HT1080 (cell line): ENCODE measurements at places on chromosomes 5 and 9. TPM values are rescaled to one million over a fixed set of nuclear protein-coding genes. Genes with fewer than 3 reads are reported as not detected.

DNA sequence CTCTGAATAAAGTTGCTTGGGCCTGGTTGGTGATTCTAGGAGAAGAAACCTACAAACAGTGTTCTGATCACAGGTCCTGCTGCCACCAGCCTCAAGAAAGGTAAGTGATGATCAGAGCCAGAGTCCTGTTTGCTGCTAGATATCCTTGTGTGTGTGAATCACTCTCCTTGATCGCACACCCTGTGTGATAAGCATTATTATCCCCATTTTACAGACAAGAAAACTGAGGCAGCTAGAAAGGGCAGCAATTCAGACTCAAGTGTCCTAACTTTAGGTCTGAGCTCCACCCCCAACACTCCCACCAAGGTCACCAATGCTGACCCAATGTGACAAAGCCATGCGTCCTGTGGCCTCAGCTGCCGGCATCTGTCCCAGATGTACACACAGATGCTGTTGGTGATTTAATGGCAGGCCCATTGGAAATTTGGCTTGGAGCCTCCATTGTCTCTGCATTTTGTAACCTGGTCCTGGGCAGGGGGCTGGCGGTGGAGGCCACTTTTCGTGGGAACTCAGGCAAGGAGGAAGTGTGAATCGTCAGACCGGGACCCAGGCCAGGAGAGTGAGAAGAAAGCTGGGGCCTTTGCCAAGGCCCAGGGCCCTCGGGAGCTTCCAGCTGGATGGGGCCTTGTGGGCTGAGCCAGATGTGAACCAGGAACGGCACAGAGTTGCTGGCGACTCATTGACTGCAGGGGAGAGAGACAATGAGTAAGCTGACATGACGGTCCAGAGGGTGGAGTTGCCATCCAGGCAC, 29.8 kb upstream of the GGTA1 start:
- peak; percentile 96 for DNase-seq

GRCh38 chr5:116297296-116297814, 212.5 kb downstream of the COMMD10 start:
- no peak for DNase-seq

DNA sequence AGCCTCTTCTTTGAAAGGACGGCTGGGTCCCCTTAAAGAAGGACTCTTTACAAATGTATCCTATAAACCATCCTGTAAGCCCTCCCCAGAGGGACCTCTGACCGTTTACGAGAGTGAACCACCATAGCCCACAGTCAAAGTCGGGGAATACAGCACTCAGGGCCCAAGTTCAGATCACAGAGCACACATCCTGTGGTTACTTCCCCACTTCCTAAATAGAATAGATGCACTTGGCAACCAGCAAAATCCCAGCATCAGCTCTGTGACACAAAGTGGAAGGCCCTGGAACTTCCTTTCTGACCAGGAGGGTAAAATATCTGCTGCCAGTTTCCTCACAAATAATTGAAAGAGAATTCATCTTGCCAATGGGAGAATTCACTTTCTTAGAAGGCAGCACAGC, 6.9 kb upstream of the IGFBPL1 start:
- no peak for DNase-seq

DNA sequence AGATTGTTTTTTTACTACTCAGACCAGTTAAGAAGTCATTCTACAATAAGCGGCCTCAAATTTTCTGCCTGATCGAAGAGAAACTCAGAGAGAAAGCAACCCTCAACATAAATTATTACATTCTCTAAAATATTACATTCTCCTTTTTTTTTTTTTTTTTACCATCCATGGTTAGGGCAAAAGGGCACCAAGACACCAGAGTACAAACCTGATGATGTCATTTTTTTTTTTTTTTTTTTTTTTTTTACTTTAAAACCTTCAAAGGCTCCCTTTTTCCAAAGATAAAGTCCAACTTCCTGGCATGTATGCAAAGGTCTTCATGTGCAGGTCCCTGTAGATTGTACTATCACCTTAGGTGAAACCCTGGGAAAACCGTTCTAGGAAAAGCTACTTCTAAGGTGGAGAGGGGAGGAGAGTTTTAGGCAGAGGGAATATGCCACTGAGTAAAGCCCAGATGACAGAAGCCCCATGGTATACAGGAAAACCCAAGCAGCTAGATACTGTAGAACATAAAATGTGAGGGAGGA, 104.4 kb downstream of the SSBP2 start:
- DNase-seq = no peak

Gene SCGB3A1
- total RNA-seq = not detected in 2 replicates

Gene CDHR2
- total RNA-seq = not detected in 2 replicates

GRCh38 chr5:150574818-150575547, 65.5 kb upstream of the SYNPO start:
- no peak for DNase-seq

- DNase-seq = no peak
Observed at GRCh38 chr9:128704356-128704670, 2.0 kb downstream of the PKN3 start.

DNA sequence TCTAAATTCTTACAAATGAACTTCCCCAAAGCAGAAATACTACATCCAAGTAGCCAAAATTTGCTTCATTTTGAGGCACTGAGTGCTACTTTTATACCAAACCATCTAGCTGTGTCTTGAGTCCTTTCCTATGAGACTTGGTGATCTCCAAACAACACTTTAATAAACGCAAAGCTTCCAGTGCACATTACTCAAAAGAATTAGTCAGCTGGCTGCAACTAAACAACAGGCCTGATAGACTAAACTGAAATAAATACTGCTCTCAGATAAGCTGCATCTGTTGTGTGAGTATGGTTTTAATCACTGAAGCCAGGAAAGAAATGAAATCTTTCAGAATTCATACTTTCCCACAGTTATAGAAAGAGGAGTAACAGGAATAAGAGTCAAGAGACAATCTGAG, 80.3 kb downstream of the VCAN start:
- no peak for DNase-seq

Gene FOXD4L3
- total RNA-seq = not detected in 2 replicates

Gene DBN1
- 108 and 118 TPM in 2 replicates for total RNA-seq

GRCh38 chr9:76289042-76289441, 105.2 kb downstream of the RFK start:
- no peak for DNase-seq

GRCh38 chr9:2568689-2569088, 52.9 kb upstream of the VLDLR start:
- no peak for DNase-seq

- no peak for DNase-seq
Observed at GRCh38 chr9:38423973-38424843, at the start of gene IGFBPL1. TSS of gene IGFBPL1 (minus strand) at chr9:38424454. CDS start at chr9:38424424, 30 bp downstream.

DNA sequence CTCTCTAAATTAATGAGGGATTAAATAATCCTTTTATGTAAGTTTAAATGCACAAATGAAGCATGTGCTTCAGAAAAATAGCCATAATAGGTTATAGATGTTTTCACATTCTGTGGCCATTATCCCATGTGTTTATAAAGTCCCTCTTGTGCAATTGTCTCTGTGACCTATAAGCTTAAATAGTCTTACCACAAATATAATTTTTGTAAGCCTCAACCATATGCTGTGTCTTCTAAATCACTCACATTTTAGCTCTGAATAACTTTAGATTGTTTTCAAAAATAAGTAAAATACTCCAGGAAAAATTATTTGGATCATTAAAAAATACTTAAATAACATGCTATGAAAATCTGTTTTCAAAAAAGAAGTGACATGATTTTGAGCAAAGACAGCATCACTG, 1894.7 kb downstream of the MAT2B start:
- no peak for DNase-seq

DNA sequence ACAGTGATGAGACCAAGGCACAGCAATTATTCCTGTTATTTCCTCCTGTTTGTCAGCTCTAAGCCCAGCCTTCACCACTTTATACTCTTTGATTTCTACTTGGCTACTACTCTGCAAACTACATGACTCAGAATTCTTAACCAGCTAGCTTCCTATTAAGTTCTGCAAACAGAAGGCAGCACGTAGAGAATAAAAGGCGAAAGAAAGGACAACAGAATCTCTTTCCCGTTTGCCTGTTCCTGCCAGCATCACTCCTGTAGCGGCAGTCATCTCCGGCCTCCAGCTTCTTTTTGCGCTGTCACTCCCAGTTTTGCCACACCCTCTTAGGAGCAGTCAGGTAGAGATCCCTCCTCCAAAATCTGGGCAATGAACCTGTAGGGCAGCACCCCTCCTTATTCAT, 29.9 kb downstream of the DPYSL3 start:
- peak; percentile 52 for DNase-seq

- DNase-seq = no peak
Observed at GRCh38 chr5:67262206-67262605, 65.6 kb upstream of the CD180 start.

- DNase-seq = peak; percentile 38
Observed at GRCh38 chr9:36798350-36799065, 225.8 kb downstream of the MELK start.

Gene DND1
- total RNA-seq = 1.8 and 2.8 TPM in 2 replicates

DNA sequence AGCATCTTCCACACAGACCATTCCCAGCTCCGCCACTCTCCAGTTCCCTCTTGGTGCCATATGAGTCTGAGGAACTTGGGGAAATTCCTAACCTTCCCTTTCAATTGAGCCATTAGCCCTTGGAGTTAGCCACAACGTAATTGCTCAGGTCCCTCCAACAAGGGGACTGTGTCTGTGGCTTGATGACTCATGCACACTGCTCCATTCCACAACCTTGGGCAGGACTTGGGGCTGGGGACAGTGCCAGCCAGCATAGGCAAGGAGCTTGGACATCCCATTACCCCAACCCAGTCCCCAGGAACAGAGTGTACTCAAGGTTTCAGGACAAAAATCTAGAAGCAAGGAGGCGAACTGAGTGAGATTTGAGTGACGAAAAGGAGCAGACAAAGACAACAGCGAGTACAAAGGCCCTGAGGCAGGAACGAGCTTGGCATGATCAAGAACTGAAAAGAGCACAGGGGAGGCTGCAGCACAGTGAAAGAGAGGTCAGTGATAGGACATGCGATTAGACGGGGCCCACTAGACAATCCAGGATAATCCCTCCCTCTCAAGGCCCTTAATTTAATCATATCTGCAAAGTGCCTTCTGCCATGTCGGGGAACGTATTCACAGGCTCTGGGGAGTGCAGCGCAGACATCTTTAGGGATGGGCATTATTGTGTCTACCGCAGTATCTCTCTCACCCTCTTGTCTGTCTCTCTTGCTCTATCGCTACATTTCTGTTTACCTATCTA, 16.0 kb upstream of the JADE2 start:
- peak; percentile 82 for DNase-seq

DNA sequence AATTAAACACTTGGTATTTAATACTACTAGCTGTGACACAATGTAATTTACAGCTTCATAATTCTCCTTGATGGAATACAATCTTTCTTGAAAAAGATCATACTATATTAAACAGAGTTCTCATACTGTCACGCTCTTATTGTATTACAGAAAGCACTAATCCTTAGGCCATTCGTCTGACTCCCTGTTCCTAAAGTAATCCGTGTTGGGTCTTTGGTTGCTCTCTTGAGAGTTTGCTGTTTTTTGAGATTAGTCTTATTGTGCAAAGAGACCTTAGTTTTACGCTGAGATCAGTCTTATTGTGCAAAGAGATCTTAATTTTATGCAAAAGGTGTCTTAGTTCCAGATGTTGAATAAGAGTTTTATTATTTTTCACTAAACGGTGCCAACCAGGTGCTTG, 190.6 kb downstream of the ISL1 start:
- DNase-seq = no peak

DNA sequence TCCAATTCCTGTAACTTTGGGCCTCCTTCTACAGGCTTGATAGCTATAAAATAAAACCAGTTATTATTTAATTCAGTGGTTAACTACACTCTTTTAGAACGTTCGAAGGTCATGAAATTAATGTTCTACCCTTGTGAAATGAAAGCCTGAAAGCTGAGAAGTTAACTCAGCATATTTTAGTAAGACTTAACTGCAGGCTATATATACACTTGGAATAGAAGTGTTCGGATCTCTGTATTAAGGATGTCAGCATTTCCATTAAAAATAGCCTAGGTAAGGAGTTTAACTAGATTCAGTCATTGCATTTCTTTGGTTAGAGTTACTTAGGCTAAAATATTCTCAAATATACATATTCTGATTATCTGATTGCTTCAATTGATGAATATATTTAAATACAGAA, 229.2 kb downstream of the MRPS30 start:
- no peak for DNase-seq

- no peak for DNase-seq
Observed at GRCh38 chr9:129253803-129254381, 75.8 kb upstream of the IER5L start.

- DNase-seq = no peak
Observed at GRCh38 chr9:134035041-134036039, 10.1 kb downstream of the BRD3OS start.

GRCh38 chr5:74145951-74146350, 494.6 kb downstream of the ENC1 start:
- no peak for DNase-seq

- DNase-seq = no peak
Observed at GRCh38 chr5:56105511-56106291, 110.9 kb upstream of the IL6ST start.

Gene ADAMTS19
- total RNA-seq = 0.06 and 0.17 TPM in 2 replicates

GRCh38 chr9:113381909-113382411, 5.2 kb upstream of the HDHD3 start:
- no peak for DNase-seq

Gene OTP
- total RNA-seq = not detected in 2 replicates

Gene MARCOL
- total RNA-seq = not detected in 2 replicates

Gene GTF2H2
- total RNA-seq = 67.4 and 83.4 TPM in 2 replicates

- no peak for DNase-seq
Observed at GRCh38 chr9:118652912-118653311, 716.3 kb downstream of the BRINP1 start.
